ENCODE measurements at places on chromosomes 2 and 18.

GRCh38 chr2:154194909-154195643 is 323.4 kb downstream of the GALNT13 start:
- no peak for DNase-seq

- DNase-seq: no peak
These were observed 489.4 kb upstream of the TNP1 start for GRCh38 chr2:217349251-217349650.

DNA sequence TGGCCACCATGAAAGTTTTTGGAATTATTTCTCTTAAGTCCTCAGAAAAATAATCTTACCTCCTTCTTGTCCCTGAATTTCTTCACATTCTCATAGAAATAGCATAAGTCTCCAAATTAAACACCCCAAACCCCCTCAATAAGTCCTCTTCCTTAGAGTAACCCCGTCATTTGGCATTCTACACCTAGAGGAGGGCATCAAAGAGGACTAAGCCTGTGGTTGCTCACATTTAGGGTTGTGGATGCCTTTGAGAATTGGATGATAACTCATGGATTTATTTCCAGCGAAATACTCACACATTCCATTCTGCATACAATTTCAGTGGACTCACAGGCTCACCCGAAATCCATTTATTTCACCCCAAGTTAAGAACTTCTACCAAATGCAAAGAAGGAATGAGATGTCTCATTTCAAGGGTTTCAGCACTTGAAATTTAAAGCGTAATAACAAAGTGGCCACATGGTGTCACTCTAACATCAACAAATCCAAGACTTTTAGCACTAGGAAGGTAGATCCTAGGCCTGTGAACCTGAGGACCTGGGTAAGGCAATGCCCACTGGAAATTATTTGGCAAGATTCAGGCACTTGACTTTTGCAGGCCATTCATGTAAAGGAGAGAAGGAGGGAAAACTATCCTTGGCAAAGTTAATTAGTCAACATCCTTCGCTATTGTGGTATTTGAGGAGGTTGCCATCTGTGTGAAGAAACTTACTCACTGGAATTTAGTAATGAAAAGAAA is 24.6 kb downstream of the DYTN start:
- peak; percentile 50 for DNase-seq

- DNase-seq: no peak
These were observed 90.3 kb upstream of the SESTD1 start for GRCh38 chr2:179354739-179355537.

GRCh38 chr18:61854578-61855448 is 38.0 kb downstream of the RNF152 start:
- DNase-seq: no peak

- no peak for DNase-seq
These were observed 103.8 kb downstream of the PXDN start for GRCh38 chr2:1640301-1641135.

- DNase-seq: no peak
These were observed 116.0 kb downstream of the SETBP1 start for GRCh38 chr18:44796429-44797428.

- DNase-seq: no peak
These were observed 42.0 kb upstream of the CCDC88A start for GRCh38 chr2:55461679-55462078.
